ENCODE measurements at places on chromosomes 16 and 17.

- no peak for DNase-seq
Observed at GRCh38 chr17:81417049-81417878, 22.0 kb downstream of the BAHCC1 start.

- no peak for DNase-seq
Observed at GRCh38 chr17:55895112-55895759, 144.4 kb downstream of the PCTP start.

GRCh38 chr16:11783319-11784037 lies 13.6 kb downstream of the ZC3H7A start:
- DNase-seq: no peak

DNA sequence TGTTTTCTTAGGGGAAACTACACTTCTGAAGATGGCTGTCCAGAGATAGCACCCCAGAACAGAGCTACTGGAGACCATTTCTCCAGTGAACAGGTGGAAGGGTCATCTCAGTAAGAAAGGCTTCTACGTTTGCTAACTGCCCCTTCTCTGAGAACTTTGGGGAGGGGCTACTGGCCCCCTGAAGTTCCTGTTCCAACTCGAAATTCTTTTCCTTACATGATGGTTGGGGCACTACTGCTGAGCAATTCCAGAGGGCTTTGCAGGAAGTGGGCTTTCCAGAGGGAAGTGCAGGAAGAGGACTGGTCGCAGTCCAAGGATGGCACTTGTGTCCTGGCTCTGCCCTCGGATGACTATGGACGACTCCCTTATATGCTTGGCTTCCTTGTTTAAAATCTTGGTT lies 31.2 kb downstream of the TOM1L2 start:
- DNase-seq: no peak

GRCh38 chr17:67183531-67183930 lies 61.5 kb downstream of the HELZ start:
- no peak for DNase-seq

DNA sequence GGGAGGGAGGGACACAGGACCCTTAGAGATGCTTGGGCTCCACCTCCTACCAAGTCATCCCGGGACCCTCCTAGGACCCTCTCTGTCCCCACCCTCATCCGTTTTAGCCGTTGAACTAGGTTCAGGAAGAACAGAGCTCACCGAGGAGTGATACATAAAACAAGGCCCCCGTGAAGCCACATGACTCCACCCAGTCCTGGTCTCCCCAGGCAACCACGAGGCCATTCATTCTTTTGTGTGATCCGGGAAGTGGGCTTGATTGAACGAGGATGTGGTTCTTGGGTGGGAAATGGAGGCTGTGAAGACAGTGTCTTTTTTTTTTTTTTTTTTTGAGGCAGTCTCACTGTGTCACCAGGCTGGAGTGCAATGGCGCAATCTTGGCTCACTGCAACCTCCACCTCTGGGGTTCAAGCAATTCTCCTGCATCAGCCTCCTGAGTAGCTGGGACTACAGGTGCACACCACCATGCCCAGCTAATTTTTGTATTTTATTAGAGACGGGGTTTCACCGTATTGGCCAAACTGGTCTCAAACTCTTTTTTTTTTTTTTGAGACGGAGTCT lies 14.8 kb downstream of the TRARG1 start:
- DNase-seq: no peak

DNA sequence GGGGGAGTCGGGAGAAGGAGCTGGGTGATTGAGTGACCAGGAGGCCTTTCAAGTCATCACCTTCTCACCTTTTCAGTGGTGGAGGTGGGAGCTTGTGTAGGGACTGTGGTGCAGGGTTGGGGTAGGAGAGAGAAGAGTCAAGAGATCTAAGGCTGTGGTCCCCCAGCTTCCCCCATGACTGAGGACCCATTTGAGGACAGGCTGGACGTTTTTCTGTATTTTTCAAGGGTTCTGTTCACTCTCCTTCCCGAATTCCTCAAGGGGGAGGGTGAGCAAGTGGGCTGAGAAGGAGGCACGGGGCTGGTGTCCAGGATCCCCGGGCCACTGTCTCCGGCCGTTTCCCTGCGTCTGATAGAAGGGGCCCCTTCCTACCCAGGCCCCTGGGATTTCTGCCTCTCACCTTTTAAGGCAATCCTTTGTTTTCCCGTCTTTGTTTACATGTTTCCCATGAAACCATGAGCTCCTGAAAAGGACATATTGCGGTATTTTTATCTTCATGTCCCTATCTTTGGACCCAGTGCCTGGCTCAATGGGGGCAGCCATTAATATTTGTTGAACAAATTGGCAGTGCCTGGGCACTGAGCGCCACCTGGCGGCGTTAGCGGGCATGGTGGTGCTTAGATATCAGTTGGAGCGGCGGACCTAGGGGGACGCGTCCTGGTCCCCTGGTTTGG lies 9.2 kb upstream of the CD300A start:
- DNase-seq: no peak

GRCh38 chr17:30524847-30525246 lies 47.6 kb downstream of the GOSR1 start:
- peak; percentile 3 for DNase-seq

GRCh38 chr17:77474292-77474988 lies 333.7 kb downstream of the SEC14L1 start:
- no peak for DNase-seq

DNA sequence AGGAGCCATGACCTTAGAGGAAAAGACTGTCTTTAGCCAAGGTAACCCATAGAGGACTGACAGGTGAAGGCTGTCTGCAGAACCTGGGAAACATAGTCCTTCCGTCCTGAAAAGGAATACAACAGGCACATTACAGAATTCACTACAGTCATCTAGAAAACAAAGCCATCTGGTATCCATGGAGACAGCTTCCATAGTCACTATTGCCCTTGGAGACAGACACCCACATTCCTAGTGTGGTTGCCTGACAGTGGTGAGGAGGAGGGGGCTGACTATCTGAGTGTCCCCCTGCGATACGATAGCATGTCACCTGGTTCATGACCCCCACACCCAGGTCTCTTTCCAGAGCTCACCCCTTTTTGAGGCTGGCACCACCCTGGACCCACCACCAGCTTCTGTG lies 254.7 kb downstream of the CDH13 start:
- DNase-seq: no peak

- DNase-seq: no peak
Observed at GRCh38 chr17:44564429-44564828, 7.1 kb downstream of the FZD2 start.

GRCh38 chr16:55392701-55393100 lies 68.7 kb downstream of the IRX6 start:
- DNase-seq: no peak

- no peak for DNase-seq
Observed at GRCh38 chr17:15351925-15352324, 10.5 kb upstream of the TEKT3 start.

DNA sequence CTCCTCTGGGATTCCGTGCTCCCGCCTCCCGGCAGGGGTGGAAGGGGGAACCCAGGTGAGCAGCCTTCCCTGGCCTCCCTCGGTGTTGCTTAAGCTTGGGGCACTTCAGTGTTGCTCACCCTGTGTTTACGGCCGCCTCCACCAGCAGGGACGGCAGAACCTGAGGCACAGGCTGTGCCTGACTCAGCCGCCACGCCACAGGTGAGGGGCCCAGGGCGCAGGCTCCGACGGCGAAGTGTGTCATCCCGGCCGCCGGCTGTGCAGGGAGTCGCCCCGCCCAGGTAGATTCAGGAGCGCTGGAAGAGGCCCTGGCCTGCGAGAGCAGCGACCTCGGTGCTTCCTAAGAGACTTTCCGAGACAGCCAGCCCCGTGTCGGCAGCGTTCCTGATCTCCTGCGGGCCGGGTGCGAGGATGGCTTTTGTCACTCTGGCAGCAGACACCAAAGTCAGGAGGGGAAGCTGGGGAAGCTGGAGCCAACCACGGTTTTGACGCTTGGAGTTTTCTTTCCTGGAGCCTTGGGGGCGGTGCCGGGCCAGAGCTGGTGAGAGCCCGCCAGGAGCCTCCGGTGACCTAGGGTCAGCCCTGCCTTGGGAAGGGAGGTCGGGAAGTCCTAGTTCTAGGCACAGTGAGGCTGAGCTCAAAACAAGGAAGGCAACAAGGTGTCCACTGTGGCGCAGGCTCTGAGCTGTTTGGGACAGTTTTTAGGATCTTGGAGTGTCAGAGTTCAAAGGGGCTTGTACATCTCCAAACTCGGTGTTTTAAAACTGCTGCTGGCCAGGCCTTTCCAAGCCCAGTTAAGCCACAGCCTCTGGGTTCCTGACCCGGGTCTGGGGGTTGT lies 2.1 kb downstream of the GSE1 start:
- no peak for DNase-seq

- DNase-seq: no peak
Observed at GRCh38 chr16:77724174-77724573, 1.9 kb downstream of the NUDT7 start.

- no peak for DNase-seq
Observed at GRCh38 chr17:49260011-49260816, 29.6 kb upstream of the PHOSPHO1 start.

GRCh38 chr17:31444026-31444425 lies 52.6 kb downstream of the RAB11FIP4 start:
- DNase-seq: no peak

DNA sequence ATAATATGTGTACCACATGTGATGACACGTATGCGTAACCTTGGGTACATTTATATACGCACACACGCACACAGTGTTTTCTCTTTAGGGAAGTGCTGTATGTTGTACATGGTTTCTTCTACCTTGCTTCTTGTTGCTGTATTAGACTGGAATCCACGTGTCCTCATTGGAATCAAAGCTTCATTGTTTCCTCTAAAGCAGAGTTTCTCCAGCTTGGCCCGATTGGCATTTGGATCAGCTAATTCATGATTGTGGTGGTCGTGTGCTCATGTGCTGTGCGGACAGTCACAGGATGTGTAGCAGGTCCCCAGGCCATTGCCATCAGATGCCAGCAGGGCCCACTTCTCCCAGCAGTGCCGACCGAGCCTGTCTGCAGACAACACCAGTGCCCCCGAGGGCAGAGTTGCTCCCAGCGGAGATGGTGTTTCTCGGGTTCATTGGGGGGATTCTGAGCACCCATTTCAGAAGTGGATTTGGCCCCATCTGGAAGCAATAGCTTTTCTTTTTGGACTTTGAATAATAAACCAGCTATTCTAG lies 148.4 kb downstream of the RPTOR start:
- no peak for DNase-seq

GRCh38 chr17:3795390-3796102 lies 5.4 kb downstream of the ITGAE start:
- no peak for DNase-seq

- DNase-seq: no peak
Observed at GRCh38 chr16:87747626-87748414, 18.0 kb downstream of the KLHDC4 start.

DNA sequence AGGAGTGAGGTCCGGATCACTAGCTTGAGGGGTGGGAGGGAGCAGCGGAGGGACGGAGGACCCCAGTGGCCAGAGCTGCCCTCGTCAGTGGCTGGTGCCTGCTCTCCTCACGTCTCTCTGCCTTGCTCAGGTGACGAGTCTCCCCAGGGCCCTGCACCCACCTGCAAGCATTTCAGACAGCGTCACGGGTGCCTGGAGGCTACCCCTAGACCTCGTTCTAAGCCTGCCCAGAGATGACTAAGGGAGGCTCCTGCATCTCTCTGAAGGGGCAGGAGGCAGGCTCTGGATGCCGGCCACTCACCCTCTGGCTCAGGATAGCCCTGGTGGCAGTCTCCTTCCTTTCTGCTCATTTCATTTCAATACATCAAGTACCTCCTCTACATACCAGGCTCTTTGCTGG lies 68.8 kb downstream of the MRC2 start:
- no peak for DNase-seq

- DNase-seq: no peak
Observed at GRCh38 chr17:26809033-26809432, 484.9 kb upstream of the WSB1 start.

DNA sequence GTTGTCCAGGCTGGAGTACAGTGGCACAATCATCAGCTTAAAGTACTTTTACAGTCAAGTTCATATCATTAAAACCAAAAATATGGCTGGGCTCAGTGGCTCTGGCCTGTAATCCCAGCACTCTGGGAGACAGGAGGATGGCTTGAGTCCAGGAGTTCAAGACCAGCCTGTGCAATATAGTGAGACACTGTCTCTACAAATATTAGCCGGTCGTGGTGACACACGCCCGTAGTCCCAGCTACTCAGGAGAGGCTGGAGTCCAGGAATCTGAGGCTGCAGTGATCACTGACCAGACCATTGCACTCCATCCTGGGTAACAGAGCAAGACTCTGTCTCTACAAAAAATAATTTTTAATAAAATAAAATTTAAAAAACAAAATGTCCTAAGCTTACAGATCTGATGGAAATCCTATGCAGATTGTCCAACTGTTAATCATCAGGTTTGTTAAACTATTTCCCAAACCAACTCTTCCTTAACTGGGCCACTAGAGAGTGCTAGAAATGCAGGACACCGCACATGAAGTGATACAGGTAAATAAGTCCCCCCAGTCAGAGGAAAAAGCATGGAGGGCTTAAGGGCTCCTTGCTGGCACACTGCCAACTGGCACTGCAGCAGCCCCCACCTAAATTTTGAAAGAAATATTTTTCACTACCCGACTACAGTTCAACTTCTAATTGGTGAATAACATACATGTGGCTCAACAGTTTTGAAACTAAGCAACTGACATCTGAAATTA lies 2.8 kb downstream of the USP22 start:
- peak; percentile 11 for DNase-seq

DNA sequence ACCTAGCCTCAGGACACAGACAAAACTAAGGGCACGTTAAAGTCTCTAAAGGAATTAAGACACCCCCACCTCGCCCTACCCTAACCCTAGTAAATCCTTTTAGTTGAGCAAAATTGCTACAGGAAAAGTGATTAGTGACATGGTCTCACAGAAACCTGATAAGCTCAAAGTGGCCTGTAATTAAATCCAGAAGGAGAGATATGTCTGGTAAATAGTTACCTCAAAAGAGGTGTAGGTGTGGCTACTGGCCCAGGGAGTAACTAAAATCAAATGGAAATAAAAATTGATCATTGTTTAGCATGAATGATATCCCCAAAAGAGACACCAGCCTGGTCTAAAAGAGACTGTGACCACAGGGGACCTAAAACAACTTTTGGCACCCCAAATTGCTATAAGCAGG lies 168.3 kb downstream of the SLC39A11 start:
- DNase-seq: no peak

DNA sequence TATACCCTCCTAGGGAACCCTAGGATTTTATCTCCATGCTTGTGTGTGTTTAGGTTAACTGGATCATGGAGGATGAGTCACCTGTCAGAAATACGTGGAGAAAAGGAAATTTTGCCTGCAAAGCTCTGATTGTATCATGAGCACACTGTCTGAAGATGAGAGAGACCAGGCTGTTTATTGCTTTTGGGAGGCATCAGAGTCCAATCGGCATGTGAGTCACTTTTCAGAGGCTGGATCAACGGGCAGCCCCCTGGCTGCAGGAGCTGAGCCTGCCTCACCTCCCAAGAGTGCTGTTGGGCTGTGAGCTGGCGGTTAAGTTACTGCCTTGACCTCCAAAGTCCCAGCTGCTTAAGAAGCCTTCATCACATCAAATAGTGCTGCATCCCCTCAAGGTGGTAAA lies 41.5 kb upstream of the MED9 start:
- DNase-seq: no peak

DNA sequence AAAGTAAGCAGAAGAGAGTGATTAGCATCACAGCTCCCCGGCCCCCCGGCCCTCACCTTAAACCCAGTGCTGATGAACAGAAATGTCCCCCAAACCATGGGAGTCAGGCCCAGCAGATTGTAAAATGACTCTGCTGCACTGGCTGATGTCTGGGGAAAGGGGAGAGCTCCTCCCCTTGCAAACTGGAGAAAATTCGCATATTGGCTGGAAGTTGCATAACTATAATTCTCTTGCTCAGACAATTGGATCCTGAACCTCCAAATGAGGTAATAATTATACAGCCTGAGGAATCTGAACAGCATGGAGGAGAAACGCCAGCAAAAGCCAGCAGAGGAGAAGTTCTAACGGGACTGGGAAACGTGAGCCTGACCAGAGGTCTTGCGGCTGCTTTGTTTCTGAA lies 109.7 kb downstream of the C16orf95 start:
- no peak for DNase-seq
